ENCODE measurements at places on chromosomes 4 and X.

DNA sequence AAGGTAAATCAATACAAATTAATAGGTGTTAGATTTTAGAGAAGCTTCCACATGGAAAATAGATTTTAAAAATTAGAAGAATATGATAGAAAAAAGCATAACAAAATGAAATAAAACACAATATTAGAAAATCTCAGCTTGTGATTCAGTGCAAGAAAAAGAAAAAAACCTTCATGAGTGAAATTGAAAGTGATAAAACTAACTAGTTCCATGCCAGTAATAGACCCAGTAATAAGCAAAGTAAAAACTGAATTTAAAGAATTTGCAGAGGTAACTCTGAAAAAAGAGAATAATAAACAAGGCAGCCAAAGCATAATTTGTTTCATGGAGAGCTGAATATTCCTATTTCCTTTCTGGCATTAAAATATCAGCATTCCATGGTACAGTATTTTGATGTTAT lies 174.3 kb upstream of the TENM3 start:
- no peak for DNase-seq

DNA sequence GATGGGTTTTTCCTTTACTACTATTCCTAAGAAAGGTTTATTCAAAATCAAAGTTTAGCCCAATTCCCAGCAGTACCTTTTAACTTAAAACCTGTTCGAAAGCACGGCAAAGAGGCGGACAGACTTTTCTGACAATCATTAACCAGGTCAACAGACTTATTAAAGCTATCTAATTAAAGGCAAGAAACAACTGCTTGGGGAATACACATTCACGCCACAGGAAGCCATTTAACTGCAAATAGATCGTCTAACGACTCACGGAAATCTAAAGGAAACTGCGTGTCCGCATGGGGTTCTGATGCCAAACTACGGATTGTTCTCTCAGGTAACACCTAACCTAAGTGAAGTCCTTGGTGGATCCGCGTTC lies 663 bp upstream of the USP53 start:
- no peak for DNase-seq

GRCh38 chrX:68079961-68080360 lies 353.3 kb downstream of the OPHN1 start:
- no peak for DNase-seq

DNA sequence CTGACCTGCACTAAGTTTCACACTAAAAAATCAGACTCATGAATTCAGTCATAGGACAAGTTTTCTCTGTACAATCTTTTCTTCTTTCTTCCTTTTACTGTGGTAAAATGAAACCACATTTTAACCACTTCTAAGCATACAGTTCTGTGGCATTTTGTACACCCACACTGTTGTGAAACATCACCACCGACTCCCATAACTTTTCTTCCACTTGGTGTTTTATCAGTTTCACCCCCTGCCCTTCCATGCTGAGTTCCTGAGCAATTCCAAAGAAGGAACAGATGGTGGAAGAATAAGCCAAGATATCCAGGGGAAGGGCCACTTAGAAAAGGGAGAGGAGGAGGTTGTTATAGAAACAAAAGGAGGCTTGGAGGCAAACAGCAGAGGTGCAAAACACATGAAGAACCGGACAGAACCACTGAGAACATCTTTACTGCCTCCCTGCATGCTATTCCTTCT lies 22.6 kb downstream of the SLC25A4 start:
- no peak for DNase-seq

All from hippocampal formation (tissue), 2 donors.